ENCODE measurements at places on chromosomes 1 and 21.

DNA sequence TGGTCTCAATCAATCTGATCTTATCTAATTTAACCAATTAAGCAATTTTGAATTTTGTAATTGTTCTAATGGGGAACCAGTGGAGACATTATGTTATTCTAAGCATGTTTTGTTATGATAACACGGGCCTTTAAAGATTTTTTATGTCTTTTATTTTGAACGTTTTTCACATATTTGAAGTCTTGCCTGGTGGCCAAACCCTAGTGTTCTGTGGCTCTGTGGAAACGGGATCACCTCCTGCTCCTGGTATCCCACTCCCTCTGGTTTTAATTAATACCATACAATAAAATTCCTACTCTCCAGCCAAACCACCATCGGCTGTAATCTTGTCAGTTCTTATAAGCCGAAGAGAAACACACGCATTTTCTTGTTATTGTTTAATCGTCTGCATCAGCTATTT lies 22.9 kb upstream of the LMO4 start:
- no peak for DNase-seq

DNA sequence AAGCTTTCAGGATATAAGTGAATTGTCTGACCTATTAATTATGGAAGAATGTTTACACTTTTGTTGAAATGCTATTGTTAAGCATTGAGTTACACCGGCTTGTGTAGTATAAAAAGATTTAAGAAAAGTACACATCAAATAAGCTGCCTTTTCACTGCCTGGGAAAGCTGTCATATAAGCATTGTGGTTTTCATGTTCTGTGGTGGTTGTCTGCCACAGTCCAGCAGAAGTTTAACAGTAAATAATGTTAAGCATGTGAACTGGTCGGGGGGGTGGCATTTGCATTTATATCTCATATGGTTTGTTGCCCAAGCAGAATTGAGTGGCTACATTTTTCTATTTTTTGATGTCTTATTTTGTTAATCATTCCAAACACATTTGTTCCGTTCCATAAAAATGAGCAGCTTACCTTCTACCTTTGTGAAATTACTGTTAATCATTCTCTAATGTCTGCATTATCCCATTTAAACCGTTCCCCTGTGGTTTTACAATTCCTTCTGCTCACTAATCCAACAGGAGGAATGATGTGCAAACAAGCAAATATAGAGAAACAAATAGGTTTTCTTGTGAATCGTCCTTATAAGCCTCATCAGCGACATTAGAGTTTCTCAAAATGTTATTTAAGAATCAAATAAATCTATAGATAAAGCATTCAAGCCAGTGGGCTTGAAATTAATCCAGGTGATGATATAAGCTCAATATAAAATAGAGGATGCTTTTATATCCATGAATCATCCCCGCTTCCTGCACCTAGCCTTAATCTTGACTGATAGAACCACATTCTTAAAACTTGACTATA lies 160.8 kb upstream of the SAMSN1 start:
- DNase-seq: no peak

- DNase-seq: no peak
These were observed 197.8 kb downstream of the FOXD2 start for GRCh38 chr1:47635597-47635996.

- no peak for DNase-seq
These were observed 5.7 kb upstream of the RIPK4 start for GRCh38 chr21:41772351-41773080.

GRCh38 chr1:174367892-174368291 lies 79.9 kb upstream of the GPR52 start:
- DNase-seq: no peak

All from activated CD8-positive, alpha-beta memory T cell treated with anti-CD3 and anti-CD28 coated beads, Interleukin-2, amount 10 ng/mL, durations not matched to agents 7 days and 5 days (primary cell).